ENCODE measurements at places on chromosomes 3 and 15. TPM values are rescaled to one million over a fixed set of nuclear protein-coding genes. Genes with fewer than 3 reads are reported as not detected.

SH2D7 gene
- not detected for total RNA-seq

CKMT1B gene
- total RNA-seq: not detected

- peaks cover 47% of the 10 kb centered on the region for H3K4me1 ChIP-seq
- peak overlapping the region; percentile 78 for H3K4me3 ChIP-seq
- H3K27me3 ChIP-seq: no peaks in the 10 kb centered on the region
- peak overlapping the region; percentile 78 for H3K27ac ChIP-seq
- H3K36me3 ChIP-seq: peaks cover 5% of the 10 kb centered on the region
Measured at GRCh38 chr15:31214864-31215489, 111.7 kb upstream of the KLF13 start.

DNA sequence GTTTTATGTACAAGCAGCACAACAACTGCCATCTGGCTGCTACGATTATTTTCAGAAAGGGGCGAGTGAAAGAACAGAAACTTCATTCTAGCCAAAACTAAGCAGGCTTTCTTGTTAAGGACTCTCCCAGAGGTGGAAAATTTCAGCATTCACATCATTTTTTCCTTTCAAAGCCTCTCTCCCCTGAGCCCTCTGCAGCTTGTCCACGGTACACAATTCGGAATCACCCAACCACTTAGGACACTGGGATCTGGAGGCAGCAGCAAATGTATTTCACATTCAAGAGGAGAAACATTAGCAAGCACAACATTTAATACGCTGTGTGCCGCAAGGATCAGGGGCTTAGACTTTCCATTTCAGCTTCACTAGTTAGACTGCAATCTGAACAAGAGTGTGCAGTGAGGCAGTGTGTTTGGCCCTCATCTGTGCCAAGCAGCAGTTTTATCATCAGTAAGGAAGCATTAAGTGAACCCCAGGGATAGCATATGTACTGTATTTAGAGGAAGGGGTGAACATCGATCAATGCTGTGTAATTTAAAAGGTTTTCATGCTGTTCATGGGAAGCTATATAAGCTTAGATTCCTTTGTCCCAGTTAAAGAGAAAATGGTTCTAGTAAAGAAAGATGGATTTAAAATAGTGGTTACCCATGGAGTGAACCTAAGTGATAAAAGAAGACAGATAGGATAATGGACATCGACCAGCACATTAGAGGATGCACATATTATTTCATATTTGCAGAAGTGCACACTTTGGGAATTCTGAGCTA lies 504.9 kb downstream of the TBL1XR1 start:
- no peak overlapping the region for H3K27ac ChIP-seq
- DNase-seq: no peak
- no peak overlapping the region for H3K4me3 ChIP-seq
- no peaks in the 10 kb centered on the region for H3K36me3 ChIP-seq
- H3K27me3 ChIP-seq: no peaks in the 10 kb centered on the region

DNA sequence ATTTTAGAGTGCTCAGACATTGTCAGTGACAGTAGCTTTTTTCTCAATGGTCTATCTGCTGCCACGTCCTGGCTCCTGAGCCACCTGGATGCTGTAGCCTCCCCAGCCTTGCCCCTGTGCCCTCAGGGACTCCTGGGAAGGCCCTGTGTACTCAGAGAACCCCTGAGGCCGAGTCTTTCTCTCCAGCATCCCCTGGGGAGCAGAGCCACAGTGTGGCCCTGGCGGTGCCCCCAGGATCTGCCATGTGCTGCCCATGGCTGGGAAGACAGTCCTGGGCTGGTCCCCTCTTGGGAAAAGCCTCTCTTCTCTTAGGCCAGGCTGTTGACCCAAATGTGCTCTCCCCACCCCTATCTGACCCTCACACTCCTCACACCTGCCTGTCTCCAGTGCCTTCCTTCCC lies 5.0 kb downstream of the MYD88 start:
- peaks cover 57% of the 10 kb centered on the region for H3K36me3 ChIP-seq
- H3K27me3 ChIP-seq: peaks cover 5% of the 10 kb centered on the region
- peaks cover 36% of the 10 kb centered on the region for H3K4me1 ChIP-seq
- H3K4me3 ChIP-seq: no peak overlapping the region
- H3K27ac ChIP-seq: no peak overlapping the region

Measured in activated CD4-positive, alpha-beta memory T cell treated with anti-CD3 and anti-CD28 coated beads, Interleukin-2, amount 10 ng/mL, durations not matched to agents 7 days and 5 days (primary cell).